Activated CD8-positive, alpha-beta memory T cell treated with anti-CD3 and anti-CD28 coated beads for 4 hours (primary cell): ENCODE measurements at places on chromosomes 4 and X.

DNA sequence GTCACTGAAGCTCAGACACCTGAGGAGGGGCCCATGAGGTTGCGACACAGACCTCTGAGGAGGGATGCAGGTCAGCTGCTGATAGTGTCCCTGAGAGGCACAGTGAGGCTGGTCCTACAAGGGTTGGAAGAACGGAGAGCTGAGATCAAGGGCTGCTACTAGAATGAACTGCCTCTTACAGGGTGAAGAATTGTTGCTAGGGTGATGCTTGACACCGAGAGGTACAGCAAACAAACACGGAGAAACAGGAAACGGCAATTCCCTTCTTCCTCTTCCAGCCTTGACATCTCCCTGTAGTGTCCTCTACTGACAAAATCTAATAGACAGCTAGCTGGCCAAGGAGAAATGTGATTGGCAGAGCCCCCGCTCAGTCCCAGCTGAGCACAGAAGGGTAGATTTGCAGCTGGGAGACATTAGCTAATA, 11.8 kb upstream of the HPGDS start:
- no peak for DNase-seq

- no peak for DNase-seq
Measured at GRCh38 chr4:103478734-103479133, 241.1 kb downstream of the TACR3 start.

- peak; percentile 58 for DNase-seq
Measured at GRCh38 chr4:26861434-26862186, 969 bp downstream of the STIM2 start.

GRCh38 chrX:48909703-48910294, 1.6 kb downstream of the SLC35A2 start:
- no peak for DNase-seq

- peak; percentile 0 for DNase-seq
Measured at GRCh38 chrX:41009850-41010846, 75.1 kb upstream of the USP9X start.

- DNase-seq: no peak
Measured at GRCh38 chrX:129233786-129234185, 289.5 kb downstream of the SMARCA1 start.

DNA sequence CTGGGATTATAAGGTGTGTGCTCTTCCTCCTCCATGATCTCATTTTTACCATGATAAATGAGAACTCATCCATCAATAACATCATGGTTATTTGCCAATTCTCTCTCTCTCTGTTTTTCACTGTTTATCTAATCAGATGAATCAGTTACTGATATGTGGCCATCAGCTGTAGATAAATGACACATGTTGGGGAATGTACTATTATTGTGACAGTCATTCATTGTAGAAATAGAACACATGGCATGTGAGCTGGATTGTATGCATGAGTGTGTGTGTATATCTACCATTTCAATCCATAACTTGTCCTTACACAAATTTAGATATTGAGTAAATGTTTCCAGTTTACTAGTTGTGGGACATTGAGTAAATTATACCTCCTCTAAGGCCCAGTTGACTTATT, 53.0 kb downstream of the OSTC start:
- DNase-seq: no peak

DNA sequence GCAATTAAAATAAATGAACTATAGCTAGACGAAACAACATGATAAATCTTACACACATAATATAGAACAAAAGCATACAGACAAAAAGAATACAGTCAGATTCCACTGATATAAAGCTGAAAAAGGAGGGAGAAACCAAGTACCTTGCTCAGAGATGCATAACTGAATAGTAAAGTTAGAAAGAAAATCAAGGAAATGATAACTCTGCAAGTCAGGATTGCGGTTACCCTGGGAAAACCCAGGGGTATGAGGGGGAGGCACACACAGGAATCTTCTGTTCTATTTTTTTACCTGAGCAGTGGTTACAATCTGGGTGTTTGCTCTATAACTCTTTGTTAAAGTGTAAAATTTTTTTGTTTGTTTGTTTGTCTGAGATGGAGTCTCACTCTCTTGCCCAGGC, 209.1 kb downstream of the CBR4 start:
- DNase-seq: no peak

GRCh38 chr4:7744142-7744804, 195.4 kb downstream of the AFAP1 start:
- no peak for DNase-seq

DNA sequence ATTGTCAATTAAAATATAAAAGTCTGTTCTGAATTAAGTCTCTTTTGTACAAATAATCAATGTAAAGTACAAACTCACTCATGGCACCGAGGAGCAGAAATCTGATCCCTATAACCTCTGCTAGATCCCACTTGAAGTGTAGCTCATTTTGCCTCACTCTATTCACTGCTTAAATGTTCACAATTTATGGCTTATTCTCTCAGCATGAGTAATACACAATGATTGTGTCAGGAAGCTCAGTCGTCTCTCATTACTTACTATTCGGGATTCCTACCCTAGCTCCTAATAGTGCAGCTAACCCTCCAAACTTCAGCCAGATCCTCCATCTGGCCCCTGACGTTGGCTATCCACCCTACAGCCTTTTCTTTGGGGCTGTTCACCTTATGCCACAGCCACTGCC, 4.7 kb upstream of the AMMECR1 start:
- DNase-seq: no peak

DNA sequence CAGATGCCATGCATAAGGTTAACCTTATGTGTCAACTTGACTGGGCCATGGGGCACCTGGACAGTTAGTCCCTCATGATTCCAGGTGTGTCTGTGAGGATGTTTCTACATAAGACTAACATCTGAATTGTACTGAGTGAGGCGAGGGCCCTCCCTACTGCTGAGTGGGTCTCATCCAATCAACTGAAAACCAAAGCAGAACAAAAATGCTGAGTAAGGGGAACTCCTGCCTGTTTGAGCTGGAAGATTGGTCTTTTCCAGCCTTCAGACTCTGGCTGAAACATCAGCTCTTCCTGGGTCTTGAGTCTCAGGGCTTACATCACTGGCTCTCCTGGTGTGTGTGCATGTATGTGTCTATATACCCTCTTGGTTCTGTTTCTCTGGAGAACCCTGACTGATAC, 13.8 kb downstream of the NELFA start:
- DNase-seq: no peak

DNA sequence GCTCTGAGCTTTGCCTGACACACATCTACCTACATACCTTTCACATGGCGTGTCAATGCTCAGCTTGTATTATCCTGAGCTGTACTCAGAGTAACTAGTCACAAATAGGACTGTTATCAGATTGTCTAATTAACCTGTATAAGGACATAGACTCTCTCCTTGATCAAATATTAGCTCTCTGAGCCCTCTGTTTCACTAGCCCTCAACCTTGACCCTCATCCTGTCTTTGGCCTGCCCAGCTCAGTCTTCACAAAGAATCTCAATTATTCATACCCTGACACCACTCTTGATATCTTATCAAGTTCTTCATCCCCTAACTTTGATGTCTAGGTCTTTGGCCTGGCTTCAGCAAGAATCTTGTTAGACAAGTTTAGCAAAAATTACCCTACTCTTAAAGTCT, 320.7 kb upstream of the PCDH7 start:
- DNase-seq: no peak

DNA sequence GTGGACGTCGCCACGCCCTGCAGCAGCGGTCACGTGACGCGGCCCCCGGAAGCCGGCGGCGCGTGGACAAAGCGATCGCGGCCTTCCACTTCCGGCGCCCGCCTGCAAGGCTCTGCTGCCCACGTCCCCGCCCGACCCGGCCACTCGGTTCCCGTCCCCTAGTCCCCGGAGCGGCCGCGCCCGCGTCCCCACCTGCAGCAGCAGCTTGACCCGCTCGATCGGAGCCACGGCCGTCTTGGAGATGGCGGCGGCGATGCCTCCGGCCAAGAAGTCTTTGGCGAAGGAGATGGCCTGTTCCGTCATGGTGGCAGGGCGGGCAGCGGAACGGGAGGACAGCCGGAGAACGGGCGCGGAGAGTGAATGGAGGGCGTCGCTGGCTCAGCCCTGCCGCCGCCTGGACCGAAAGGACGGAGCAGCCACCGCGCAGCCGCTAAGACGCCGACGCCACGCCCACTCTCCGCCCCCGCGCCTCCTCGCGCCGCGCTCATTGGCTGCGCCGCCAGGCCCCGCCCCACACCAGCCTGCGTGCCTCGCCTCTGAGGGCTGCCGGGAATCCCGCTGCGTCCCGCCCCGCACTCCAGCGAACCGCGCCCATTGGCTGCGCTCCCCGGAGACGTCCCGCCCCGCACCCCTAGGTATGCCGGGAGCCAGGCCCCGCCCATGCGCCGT, at the start of gene SLC25A6:
Gene SLC25A6 (minus strand): TSS at position 407 of the 669 bp plus-strand sequence. CDS start 104 bp downstream, at position 303.
- DNase-seq: peak; percentile 99

- DNase-seq: no peak
Measured at GRCh38 chr4:100372432-100372831, 145.4 kb downstream of the EMCN start.

DNA sequence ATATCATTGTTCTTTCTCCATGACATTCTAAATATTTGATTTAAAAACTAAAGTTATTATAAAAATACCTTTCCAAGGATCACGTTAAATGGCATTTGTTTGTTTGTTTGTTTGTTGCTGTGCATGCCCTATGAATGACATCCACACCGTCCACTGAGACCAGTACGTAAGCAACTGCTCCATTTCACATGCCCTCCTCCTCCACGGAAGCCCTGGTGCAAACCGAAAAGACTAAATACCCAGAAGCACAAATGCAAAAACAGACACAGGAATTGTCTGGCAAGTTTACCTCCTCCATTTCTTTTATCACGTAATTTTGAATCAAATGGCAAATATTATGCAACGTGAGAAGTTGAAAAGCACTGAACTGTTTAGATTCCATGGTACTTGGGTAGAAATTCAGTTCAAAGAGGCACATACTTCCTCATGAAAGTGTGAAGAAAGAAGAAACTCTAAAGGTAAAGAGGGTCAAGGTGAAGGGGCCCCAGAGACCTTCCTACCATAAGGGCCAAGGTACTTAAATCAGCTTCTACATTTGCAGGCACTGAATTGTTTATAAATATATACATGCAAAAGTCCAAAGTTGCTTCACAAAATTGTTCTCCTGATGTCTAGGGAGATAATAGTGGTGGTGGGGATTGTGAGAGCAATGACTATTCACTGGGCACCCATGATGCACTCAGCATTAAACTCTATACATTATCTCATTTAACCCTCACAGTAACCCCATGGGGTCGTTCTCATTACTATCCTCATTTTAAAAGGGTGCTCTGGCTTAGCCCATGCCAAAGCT, 23.4 kb downstream of the IRF2 start:
- DNase-seq: no peak

GRCh38 chr4:160026721-160027120, 923.8 kb downstream of the RAPGEF2 start:
- DNase-seq: no peak
